ENCODE measurements at places on chromosomes 11 and 22. TPM values are rescaled to one million over a fixed set of nuclear protein-coding genes. Genes with fewer than 3 reads are reported as not detected.

GRCh38 chr11:57471496-57471895 lies 11.2 kb downstream of the RTN4RL2 start:
- no peak for DNase-seq

APOA4 gene
- not detected for total RNA-seq

DNA sequence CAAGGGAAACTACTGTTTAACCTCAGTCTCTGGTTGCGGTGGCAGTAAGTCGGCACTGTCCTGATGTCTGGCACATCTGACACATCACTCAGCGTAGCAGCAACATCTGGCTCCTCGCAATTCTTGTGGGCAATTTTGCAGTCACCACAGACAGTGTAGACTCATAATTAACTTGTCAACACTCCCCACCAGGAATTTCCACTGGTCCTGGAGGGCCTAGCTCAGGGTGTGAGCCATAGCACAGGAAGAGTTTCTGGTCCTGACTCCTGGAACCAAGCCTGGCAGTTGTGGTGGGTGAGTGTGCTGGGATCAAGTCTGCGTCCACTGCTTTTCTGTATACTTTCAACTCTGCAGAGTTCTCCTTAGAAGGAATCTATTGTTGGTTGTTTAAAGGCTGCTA lies 209.7 kb downstream of the SNX19 start:
- no peak for DNase-seq

MPEG1 gene
- 4.3 TPM for total RNA-seq

DNA sequence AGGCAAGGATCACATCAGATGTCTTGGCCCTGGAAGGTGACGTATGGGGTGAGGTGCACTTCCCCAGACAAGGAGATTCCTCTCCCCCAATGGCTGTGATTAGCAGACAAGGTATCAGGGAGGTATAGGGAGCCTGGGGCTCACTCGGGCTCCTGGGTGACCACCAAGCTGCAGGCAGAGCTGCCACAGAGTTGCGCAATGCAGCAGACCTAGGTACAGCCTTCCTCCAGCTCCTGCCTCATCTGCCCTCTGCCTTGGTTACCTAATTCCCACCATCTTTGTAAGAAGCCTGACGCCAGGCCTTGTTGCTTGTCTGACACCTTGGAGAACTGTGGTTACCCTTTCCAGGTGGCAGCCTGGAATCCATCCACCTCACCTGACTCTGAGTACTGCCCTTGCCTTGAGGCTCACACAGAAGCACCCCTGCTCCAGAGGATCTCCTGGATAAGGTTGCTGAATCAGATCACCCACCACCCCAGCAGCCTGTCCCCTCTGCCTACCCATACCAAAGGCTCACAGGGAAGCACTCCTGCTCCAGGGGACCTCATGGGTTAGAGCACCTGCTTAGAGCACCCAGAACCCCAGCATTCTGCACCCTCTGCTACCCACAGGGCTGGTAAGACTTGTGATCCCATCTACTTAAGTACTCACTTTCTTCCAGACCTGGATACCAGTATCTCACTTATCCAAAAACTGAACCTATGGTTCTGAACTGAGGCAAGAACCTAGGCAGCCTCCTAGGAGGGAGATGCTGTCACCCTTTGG lies 40.4 kb downstream of the GAB4 start:
- DNase-seq, result peak; percentile 54

- DNase-seq, result no peak
Observed at GRCh38 chr22:24995649-24996180, 43.2 kb downstream of the KIAA1671 start.

CRYBA4 gene
- not detected for total RNA-seq

- peak; percentile 91 for DNase-seq
Observed at GRCh38 chr11:62553080-62553838, 6.7 kb upstream of the AHNAK start.

- no peak for DNase-seq
Observed at GRCh38 chr11:103875855-103876510, 160.5 kb upstream of the DDI1 start.

DNA sequence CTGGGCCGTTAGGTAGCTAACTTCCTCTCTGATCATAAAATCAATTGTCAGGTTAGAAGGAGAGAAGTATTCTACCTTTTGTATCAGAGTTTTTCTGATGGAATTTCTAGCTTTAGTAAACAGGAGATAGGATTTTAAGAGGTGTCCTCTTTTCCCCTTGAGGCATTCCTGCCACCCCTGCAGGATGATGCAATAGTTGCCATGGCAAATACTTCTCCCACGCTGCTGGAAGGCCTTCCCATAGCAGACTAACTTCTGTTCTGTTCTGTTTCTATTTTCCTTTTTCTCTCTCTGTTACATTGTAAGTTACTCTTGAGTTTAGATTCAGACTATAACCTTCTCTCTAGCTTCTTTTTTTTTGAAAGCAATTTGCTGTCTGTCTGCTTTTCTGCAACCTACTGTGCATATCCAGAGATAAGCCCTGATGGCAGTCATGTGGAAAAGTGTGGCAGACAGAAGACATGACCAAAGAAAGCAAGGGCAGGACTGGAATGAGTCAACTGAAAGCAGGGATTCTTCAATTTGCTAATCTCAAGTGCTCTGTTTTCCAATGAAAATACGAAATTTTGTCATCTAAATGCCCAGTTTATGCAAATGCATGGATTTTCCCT lies 679.1 kb downstream of the DLG2 start:
- no peak for DNase-seq

GRCh38 chr22:28358312-28358711 lies 321.3 kb downstream of the TTC28 start:
- no peak for DNase-seq

DNA sequence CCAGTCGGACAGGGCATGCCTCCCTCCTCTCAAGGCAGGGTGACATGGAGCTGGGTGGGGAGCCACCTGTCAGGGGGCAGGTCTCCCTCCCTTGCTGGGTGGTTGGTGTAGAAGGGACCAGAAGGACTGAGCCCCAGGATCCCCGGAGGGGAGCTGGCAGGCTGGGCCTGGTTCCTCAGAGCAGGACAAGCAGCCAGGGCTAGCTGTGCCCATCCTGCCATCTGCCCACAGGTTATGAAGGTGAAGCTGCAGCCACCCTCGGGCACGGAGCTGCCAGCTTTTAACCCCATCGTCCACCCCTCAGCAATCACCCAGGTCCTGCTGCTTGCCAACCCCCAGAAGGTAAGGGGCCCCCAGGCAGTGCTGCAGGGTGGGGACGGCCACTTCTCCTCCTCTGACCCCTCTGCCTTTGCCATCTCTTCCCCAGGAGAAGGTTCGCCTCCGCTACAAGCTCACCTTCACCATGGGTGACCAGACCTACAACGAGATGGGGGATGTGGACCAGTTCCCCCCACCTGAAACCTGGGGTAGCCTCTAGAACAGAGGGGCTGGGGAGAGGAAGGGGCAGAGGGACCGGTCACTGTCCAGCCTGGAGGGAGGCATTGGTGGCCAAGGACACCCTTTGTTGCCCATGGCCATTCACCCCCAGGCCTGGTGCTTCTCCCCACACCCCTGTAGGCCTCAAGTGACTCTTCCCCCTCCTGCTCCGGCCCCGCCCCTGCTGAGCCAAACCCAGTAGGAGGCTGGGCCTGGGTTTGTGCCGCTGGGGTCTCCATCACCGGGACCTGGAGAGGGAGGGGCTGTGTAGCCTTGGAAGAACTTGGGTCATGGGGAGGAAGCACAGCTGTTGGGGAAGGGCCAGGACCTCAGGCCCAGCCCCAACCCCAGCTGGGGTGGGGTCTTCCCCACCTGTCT lies 7.0 kb upstream of the SH3BP1 start:
- no peak for DNase-seq

DNA sequence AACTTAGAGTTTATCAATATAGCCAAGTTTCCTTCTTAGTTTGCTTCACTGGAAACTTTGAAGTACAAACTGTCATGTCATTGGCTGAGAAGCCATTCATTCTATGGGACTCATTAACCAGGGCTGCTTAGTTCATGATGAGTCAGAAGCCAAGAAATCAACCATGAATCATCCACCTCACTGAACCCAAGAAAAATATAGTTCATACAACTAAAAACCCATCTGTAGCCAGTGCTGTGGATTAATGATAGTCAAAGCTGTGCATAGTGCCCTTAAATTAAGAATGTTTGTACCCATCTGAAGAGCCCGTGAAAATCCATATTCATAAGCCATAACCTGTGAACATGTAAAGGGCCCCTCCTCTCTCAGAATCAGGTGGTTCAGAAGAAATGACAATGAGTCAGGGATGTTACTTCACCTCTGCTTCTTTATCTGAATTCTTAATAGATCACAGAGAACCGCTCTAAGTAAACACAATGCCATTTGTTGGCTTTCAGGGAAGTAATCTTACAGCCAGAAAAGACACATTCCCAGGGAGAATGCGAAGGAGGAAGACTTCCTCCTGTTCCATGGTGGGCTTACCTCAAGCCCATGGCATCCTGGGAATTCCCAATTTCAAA lies 25.4 kb downstream of the MMP20 start:
- DNase-seq, result no peak

GRCh38 chr11:22084056-22084455 lies 108.8 kb upstream of the ANO5 start:
- no peak for DNase-seq

Measured in lower leg skin (tissue), 4 donors.